ENCODE measurements at places on chromosomes 1 and 21. TPM values are rescaled to one million over a fixed set of nuclear protein-coding genes. Genes with fewer than 3 reads are reported as not detected.

CYP4A22 gene
- total RNA-seq, result not detected

LMX1A gene
- total RNA-seq, result not detected

TRIM45 gene
- total RNA-seq, result 0.86 TPM

UBL4B gene
- total RNA-seq, result not detected

SHE gene
- total RNA-seq, result not detected

TFF1 gene
- total RNA-seq, result not detected

NMNAT2 gene
- not detected for total RNA-seq

KRTAP19-1 gene
- not detected for total RNA-seq

PLCH2 gene
- total RNA-seq, result 5.5 TPM

HAO2 gene
- not detected for total RNA-seq

DNA sequence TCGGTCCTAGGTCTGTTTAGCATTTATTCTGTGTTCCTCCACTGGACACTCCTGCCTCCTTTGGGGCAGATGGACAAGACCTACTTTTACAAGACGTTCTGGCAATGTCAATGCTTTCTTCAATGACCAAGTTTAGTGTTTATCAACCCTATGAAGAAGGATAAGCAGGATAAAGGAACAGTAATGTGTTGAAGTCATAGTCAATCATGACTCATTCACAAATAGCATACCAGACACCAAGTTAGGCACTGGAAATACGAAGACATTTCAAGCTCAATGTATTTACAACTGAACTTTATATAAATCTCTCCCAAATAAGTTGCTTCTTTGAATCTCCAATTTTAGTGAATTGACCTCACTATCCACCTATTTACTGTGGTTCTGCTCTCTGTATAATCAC, 4.8 kb upstream of the SLC35D1 start:
- DNase-seq, result no peak
- H3K27me3 ChIP-seq, result peaks cover 8% of the 10 kb centered on the region
- peaks cover 9% of the 10 kb centered on the region for H3K4me1 ChIP-seq
- H3K4me3 ChIP-seq, result no peak overlapping the region

- no peak overlapping the region for H3K4me3 ChIP-seq
- H3K4me1 ChIP-seq, result no peaks in the 10 kb centered on the region
- no peak for DNase-seq
- H3K36me3 ChIP-seq, result no peaks in the 10 kb centered on the region
- peaks cover 31% of the 10 kb centered on the region for H3K27me3 ChIP-seq
Observed at GRCh38 chr1:26078286-26079177, 11.1 kb upstream of the TRIM63 start.

GRCh38 chr1:246279402-246279801, 227.7 kb downstream of the SMYD3 start:
- H3K27me3 ChIP-seq, result no peaks in the 10 kb centered on the region
- DNase-seq, result no peak
- H3K4me1 ChIP-seq, result no peaks in the 10 kb centered on the region
- H3K36me3 ChIP-seq, result no peaks in the 10 kb centered on the region

GRCh38 chr1:58480191-58480590, 66.3 kb downstream of the OMA1 start:
- no peak overlapping the region for H3K27ac ChIP-seq
- H3K4me3 ChIP-seq, result no peak overlapping the region
- peaks cover 4% of the 10 kb centered on the region for H3K36me3 ChIP-seq

DNA sequence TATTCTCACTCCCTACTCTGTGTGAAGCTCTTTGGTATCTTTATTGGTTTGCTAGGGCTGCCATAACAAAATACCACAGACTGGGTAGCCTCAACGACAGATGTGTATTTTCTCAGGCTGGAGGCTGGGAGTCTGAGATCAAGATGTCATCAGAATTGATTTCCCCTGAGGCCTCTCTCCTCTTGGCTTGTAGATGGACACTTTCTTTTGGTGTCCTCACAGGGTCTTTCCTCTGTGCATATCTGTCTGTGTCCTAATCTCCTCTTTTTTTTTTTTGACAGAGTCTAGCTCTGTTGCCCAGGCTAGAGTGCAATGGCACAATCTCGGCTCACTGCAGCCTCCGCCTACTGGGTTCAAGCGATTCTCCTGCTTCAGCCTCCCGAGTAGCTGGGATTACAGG, 71.4 kb upstream of the KCNJ6 start:
- DNase-seq, result no peak
- no peaks in the 10 kb centered on the region for H3K4me1 ChIP-seq
- no peaks in the 10 kb centered on the region for H3K36me3 ChIP-seq
- no peak overlapping the region for H3K27ac ChIP-seq

DNA sequence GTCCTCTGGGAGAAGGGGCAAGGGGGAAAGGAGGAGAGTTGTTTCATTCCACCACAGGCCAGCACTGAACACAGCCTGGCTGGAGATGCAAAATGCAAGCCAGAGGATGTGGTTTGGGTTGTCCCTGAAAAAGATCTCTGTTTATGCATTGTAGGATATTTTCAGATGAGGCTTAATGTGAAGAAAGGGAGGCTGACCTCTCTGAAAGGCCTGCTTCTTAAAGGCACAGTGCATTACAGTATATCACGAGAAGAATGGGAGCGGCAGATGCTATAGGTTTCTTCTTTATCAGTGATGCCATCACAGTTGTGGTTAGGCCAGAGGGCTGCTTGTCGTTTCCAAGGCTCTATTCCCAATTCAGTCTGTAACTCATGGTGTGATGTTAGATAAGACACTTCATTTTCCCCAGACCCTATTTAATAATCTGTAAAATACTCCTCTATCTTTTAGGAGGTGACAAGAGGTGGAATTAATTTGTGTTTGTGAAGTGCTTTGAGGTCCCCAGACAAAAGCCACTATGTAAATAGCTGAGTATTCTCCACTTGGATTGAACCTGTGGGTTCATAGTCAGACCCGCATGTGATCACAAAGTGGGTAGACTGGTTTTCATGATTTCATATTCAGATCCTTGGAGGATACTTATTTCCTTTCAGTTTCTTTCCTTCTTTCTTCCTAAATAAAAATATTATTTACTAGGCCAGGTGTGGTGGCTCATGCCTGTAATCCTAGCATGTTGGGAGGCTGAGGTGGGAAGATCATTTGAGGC, 76.5 kb upstream of the WDR26 start:
- H3K36me3 ChIP-seq, result no peaks in the 10 kb centered on the region
- DNase-seq, result no peak
- H3K4me3 ChIP-seq, result no peak overlapping the region
- peaks cover 7% of the 10 kb centered on the region for H3K4me1 ChIP-seq

GRCh38 chr1:167499106-167499505, 19.2 kb downstream of the CD247 start:
- H3K27ac ChIP-seq, result peak overlapping the region; percentile 96
- peaks cover 28% of the 10 kb centered on the region for H3K36me3 ChIP-seq
- H3K4me3 ChIP-seq, result peak overlapping the region; percentile 72

GRCh38 chr1:180521474-180522212, 19.3 kb upstream of the ACBD6 start:
- no peaks in the 10 kb centered on the region for H3K4me1 ChIP-seq
- no peak for DNase-seq
- no peak overlapping the region for H3K27ac ChIP-seq
- H3K27me3 ChIP-seq, result peaks cover 15% of the 10 kb centered on the region
- no peak overlapping the region for H3K4me3 ChIP-seq

- H3K4me1 ChIP-seq, result no peaks in the 10 kb centered on the region
- H3K27me3 ChIP-seq, result no peaks in the 10 kb centered on the region
- DNase-seq, result no peak
- H3K4me3 ChIP-seq, result no peak overlapping the region
Observed at GRCh38 chr1:217333939-217334338, 297.0 kb downstream of the GPATCH2 start.

GRCh38 chr1:25677193-25677773, 60.7 kb downstream of the MAN1C1 start:
- H3K27ac ChIP-seq, result peak overlapping the region; percentile 20
- H3K36me3 ChIP-seq, result no peaks in the 10 kb centered on the region
- H3K4me1 ChIP-seq, result peaks cover 43% of the 10 kb centered on the region
- peak overlapping the region; percentile 52 for H3K4me3 ChIP-seq

DNA sequence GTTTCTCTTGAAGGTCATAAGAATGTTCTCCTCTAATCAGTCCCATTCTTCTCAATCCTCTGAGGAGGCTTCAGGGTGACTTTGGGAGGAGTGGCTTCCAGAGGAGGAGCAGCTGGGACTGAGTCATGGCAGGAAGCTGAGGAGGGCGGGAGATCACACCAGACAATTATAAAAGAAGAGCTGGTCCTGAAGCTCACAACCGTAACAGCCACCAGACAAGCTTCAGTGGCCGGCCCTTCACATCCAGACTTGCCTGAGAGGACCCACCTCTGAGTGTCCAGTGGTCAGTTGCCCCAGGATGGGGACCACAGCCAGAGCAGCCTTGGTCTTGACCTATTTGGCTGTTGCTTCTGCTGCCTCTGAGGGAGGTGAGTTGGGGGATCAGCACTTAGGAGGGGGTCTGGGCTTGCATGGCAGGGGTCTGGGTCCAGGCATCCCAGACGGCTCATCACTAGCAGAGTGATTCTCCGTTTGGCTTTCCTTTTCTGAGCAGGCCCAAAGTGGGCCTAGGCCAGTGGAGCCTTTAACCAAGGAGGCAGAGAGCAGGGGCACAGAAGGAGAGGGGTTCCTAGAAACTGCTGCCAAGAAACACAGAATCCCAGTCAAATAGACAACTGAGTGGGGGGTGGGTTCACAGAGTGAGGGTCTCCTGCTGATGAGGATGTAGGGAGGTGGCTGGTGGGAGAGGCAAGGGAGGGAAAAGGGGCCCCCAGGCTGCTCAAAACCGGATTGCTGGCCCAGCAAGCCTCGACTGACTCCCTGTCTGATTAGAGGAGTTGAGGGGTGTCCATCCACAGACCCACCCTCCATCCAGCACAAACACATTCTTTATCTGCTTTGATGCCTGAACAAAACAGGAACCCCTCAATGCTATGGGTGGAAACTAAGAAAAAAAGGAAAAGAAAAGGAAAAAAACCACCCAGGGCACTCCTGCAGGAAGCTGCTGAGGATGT, at the start of gene ECM1:
ECM1 (plus strand) TSS at position 198 of the 953 bp plus-strand sequence; CDS start at position 299, 101 bp downstream.
- H3K4me1 ChIP-seq, result no peaks in the 10 kb centered on the region
- H3K27me3 ChIP-seq, result no peaks in the 10 kb centered on the region
- H3K36me3 ChIP-seq, result peaks cover 6% of the 10 kb centered on the region
- H3K4me3 ChIP-seq, result no peak within 1 kb of the TSS

- peaks cover 38% of the 10 kb centered on the region for H3K27me3 ChIP-seq
- no peaks in the 10 kb centered on the region for H3K4me1 ChIP-seq
- H3K4me3 ChIP-seq, result no peak overlapping the region
- H3K27ac ChIP-seq, result no peak overlapping the region
- no peaks in the 10 kb centered on the region for H3K36me3 ChIP-seq
Observed at GRCh38 chr1:223180731-223181321, 37.8 kb upstream of the TLR5 start.

- peaks cover 21% of the 10 kb centered on the region for H3K4me1 ChIP-seq
- DNase-seq, result no peak
- H3K4me3 ChIP-seq, result peak overlapping the region; percentile 85
- H3K27me3 ChIP-seq, result no peaks in the 10 kb centered on the region
- H3K36me3 ChIP-seq, result peaks cover 6% of the 10 kb centered on the region
- peak overlapping the region; percentile 83 for H3K27ac ChIP-seq
Observed at GRCh38 chr1:179876300-179876715, 1.3 kb downstream of the TOR1AIP2 start.

GRCh38 chr21:42513151-42513984, at the start of gene SLC37A1:
SLC37A1 (plus strand) TSS chr21:42513852; CDS start chr21:42518455, 4,603 bp downstream.
- H3K4me1 ChIP-seq, result peaks cover 24% of the 10 kb centered on the region
- DNase-seq, result no peak
- no peaks in the 10 kb centered on the region for H3K36me3 ChIP-seq
- H3K4me3 ChIP-seq, result peak within 1 kb of the TSS; percentile 80
- peak within 1 kb of the TSS; percentile 75 for H3K27ac ChIP-seq

- DNase-seq, result no peak
- H3K4me1 ChIP-seq, result peaks cover 6% of the 10 kb centered on the region
- peaks cover 12% of the 10 kb centered on the region for H3K36me3 ChIP-seq
- no peaks in the 10 kb centered on the region for H3K27me3 ChIP-seq
- H3K27ac ChIP-seq, result no peak overlapping the region
Observed at GRCh38 chr1:155957411-155957915, 16.0 kb downstream of the RXFP4 start.
